ENCODE measurements at places on chromosomes 5 and 9.
A peak's percentile ranks its signal among the peaks of the same experiment; 100 is the strongest.

- DNase-seq: no peak
Measured at GRCh38 chr9:114308361-114308950, 14.4 kb upstream of the ORM1 start.

DNA sequence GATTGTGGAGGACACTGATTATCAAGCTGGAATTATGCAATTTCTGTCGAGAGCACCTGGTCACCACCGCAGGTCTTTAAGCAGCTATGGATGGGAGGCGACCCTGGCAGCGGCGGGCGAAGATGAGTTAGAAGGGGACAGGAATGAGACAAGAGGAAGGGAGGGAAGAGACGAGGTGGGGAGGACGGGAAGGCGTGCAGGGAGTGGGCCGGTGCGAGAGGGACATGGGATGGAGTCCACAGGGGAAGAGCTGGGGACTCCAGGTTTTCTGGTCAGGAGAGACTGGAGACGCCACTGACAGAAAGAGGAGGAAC lies 192.3 kb downstream of the MELK start:
- DNase-seq: peak; percentile 83

DNA sequence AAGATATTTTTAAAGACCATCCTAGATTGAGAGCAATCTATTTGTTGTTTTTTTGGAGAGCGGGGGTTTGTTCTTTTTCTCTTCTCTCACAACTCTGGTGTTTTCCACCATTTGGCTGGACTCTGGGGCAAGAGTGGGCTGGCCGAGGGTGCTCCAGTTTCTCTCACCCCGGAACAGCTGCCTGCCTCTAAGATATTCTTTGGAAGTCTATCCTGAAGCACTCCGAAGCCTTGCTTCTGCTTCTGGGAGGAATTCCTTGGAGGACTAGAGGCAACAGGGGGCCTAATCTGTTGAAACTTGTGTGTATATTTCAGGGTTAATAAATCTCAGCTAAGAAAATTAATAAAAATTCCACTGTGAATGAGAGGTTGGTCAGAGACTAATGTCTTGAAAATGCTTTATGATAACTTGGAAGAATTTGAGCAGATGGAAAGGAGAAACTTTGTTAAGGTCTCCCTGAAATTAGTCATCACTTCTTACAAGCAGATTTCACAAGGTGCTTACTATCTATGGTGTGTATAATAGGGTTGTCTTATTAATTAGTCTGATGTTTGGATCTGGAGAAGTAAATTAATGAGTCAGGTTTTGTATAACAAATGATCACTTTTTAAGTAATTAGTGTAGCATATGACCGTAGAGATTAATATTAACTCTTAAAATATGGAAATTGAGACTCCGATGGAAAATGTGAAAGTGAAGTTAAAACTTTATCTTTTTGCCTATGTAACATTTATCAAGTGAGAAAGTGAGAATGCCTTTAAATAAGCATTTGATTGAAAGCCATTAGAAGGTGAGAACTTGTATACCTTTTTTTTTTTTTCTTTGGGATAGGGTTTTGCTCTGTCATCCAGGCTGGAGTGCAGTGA lies 4.0 kb downstream of the MAN2A1 start:
- no peak for DNase-seq

DNA sequence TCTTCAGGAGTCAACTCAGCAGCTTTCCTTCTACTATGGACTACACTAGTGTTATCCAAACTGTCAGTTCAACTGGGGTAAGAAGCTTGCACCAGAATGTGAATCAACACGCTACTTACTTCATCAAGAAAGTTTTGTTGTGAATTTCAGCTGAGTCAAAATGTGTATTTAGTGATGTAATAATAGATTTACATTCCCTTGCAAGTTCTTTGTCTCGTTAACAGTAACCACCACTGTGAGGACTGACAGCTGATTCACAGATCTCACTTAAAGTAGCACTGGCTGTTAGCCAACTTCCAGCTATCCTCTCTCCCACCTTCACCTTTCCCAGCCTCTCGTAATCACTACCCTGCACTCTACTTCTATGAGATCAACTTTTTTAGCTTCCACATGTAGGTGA lies 445.3 kb downstream of the NTRK2 start:
- no peak for DNase-seq

GRCh38 chr5:150119421-150120061 lies 33.2 kb upstream of the CSF1R start:
- no peak for DNase-seq

All from NCI-H2029 treated with DMSO at 0.1 percent for 48 hours (cell line).